WERI-Rb-1 (cell line): ENCODE measurements at places on chromosomes 3 and 15.
A peak's percentile ranks its signal among the peaks of the same experiment; 100 is the strongest.

DNA sequence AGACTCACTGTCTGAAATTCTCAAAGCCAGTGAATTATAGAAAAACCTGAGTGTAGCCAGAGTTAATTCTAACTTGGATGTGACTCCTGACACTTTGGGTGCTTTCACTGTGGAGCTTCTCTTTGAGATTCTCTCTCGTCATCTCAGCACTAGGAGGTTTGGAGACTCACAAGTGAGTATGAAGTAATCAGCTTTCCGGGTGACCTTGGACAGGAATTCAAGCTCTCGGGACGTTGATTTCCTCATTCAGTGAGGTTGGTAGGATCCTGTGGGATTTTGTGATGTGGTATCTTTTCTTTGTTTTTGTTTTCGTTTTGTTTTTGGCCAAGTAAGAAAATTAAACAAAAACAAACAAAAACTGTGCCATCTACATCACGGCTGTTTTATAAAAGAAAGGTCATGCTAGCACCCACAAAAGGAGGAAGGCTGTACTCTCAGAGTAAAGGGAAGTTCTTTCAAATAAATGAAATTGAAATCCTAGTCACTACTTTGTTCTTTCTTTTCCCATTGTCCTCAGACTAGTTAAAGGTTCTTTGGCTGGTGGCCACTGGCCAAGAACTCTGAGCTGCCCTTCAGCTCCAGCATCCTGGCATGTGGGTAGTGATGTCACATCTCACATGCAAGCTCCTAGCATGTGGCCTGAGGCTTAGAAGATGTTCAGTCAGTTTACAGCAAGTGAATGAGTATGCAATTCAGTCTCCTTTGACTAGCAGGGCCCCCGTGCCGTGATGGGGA, 263.3 kb upstream of the TPM1 start:
- no peak for DNase-seq

- DNase-seq = no peak
Observed at GRCh38 chr3:120203016-120203415, 82.0 kb downstream of the GPR156 start.

DNA sequence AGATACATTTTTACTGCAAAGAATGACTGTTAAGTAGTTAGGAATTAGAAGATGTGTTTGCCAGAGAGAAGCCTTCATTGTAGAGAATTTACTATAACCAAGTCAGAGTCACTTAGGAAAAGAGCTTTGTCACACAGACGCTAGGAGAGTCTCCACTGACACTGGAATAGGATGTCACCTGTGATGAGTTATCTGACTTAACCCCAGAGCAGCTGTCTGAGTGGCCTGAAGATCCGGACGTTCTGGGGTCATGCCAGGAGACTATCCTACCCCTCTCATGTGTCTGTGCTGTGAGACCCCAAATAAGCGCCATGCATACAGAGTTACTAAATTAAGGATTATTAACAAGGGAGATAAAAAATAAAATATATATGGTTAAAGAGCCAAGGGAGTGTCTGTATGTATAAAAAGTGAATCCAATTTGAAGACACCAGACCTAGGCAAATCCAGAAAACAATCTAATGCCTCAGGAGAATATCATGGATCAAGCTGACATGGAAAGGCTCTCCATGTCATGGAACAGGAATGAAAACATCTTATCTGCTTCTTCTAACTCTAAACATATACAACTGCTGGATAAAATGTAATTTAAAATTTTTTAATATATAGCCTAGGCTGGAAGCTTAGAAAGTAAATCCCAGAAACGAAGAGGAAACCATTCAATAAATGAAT, 43.5 kb downstream of the ITGB5 start:
- peak; percentile 27 for DNase-seq

GRCh38 chr3:72078676-72079368, 293.9 kb upstream of the PROK2 start:
- no peak for DNase-seq

GRCh38 chr15:37891766-37892368, 42.6 kb upstream of the TMCO5A start:
- peak; percentile 16 for DNase-seq

DNA sequence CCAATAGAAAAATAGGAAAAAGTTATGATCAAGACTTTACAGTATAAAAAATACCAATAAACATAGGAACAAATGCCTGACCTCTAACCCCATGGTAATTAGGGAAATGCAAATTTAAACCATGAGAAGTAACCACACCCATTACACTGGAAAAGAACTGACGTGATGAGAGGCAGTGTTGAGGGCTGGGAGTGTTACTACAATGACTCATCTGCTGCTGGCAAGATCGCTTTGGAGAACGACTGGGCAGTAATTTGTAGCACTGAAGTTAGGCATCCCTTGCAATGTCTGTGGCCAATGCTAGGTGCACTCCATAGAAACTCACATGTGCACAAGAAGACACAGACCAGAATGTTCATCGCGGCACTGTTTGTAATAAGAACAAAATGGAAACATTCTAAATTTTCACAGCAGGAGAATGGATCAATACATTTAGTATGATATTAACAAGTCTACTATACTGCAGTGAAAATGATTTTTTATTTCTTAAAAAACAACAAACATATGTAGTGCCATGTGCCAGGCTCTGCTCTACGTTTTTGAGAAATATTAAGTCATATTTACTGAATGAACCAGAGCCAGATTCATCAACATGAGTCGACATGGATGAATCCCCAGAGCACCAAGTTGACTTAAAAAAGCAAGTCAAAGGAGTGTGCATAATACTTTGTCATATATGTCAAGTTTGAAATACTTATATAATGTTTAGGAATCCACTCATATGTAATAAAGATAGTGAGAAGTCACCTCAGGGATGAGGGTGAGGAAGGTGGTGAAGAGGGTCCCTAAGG, 37.6 kb upstream of the EPHB3 start:
- DNase-seq = no peak

- no peak for DNase-seq
Observed at GRCh38 chr3:159451067-159451466, 537.6 kb upstream of the IL12A start.

GRCh38 chr3:63979093-63979885, 44.0 kb downstream of the PSMD6 start:
- DNase-seq = no peak

GRCh38 chr3:191343115-191343514, 12.8 kb upstream of the UTS2B start:
- DNase-seq = no peak

DNA sequence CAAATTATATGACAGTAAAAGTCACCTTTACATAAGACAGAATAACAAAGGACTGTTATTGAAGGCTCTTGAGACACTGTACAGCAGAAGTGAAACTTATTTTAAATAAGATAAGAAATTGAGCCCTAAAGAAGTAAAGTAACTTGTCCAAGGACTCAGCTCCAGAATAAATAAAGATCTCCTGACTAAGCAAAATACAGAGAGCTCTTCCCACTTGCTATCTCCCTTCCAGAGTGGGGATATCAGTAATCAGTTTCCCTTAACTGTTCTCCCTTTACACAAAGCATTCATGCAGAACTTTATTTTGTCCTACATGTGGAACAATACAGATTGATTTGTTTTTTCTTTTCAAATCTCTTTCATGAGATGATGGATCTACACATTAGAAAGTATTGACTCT, 129.5 kb upstream of the BHLHE40 start:
- DNase-seq = no peak

GRCh38 chr3:177679568-177680471, 482.5 kb upstream of the TBL1XR1 start:
- no peak for DNase-seq

DNA sequence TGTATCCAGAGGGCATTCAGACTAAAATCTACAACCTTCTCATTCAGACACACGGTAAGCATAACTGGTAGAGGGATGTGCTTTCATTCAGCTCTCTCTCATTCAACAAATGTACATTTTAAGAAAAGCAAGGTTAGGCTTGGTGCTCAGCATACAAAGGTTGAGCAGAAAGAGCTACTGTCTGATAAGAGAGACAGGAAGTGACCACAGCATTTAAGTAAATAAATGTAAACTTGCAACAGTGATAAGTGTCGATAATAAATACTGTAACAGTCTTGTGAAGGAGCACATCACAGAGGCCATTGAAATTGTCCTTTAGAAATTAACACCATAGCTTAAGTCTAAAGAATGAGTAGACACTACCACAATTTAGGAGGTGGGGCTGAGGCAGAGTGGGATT, 3.4 kb downstream of the CD96 start:
- no peak for DNase-seq

- DNase-seq = peak; percentile 60
Observed at GRCh38 chr15:82647835-82648256, 683 bp upstream of the CPEB1 start.

DNA sequence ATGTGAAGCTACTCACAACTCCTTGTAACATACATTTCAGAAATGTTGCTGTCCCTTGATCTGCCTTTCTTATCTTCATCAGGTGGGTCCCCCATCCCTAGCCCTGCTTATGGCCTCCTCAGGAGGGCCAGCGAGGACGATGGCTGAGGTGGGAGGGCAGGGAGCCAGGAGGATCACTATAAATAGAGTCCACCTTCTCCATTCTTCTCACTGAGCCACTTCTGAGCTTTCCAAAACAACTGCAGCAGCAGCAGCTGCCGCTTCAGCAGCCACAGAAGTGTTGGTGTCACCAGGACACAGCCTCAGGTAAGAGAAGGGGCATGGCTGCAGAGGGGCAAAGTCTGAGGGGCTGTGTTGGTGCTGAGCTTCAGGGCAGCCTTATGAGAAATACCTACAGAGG, 53.5 kb downstream of the ANAPC13 start:
- DNase-seq = no peak

DNA sequence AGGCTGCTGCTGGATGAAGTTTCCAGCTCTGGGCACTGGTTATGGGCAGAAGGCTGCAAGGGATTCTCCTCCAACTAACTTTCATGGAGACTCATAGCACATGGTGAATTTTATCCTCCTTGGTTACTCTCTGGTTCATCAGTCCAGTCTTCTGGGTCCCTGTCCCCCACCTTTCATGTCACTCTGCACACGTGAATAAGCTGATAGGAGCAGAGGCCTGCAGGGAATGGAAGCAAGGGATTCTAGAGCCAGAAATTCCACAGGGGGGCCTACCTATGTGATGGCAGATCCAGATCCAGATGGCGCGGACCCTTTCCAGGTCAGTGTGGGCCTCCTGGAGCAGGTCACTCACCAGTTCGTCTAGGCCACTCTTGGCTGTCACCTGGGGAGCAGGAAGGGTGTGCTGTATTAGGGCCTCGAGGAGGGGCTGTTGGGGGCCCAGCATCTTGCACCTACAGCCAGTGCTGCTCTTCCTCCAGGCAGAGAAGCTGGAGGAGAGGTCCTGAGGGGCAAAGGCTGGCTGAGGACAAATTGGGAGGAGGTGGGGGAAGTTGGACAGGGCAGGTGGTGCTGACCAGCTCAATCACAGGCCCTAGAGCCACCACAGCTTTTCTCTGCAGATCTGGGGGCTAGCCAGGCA, 30.2 kb downstream of the KY start:
- DNase-seq = no peak

DNA sequence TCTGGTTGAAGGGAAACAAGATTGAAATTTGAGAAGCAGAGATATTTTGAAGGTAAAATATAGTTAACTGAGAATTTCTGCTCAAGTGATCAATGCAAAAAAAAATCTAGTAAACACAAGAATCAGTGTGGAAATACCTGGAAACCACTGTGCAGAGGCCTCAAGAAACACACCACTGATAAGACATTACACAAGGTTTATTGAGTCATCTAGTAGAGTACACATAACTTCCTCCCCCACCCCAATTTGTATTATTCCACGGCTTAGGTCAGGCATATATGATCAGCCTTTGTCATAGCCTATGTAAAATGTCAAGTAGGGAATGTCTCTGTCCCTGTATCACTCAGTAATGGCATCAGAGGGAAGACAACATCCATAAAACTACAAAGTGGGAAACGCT, 447.8 kb upstream of the BCHE start:
- no peak for DNase-seq

GRCh38 chr15:78387246-78388037, 47.3 kb downstream of the CRABP1 start:
- no peak for DNase-seq

- DNase-seq = no peak
Observed at GRCh38 chr3:78348664-78349063, 1308.8 kb downstream of the ROBO2 start.
